ENCODE measurements at places on chromosomes 2 and 18.

GRCh38 chr18:647304-647703 lies 10.1 kb upstream of the TYMS start:
- DNase-seq = no peak

- no peak for DNase-seq
Observed at GRCh38 chr2:201111096-201111495, 4.9 kb upstream of the CFLAR start.

DNA sequence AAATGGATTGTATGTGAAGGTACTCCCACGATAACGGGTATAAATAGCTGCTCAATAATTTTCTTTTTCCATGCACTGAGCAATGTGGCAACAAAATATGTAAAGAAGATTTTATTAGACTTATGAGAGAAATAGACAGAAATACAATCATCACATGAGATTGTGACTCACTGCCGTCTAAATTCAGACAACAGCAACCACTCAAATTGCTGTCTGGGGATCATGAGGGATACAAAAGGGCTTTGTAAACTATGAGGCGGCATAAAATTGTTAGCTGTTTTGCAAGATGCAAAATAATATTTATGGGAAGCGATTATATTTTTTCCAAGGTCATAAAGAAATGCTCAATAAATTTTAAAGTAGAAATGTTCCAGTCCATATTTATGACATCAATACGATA lies 259.1 kb upstream of the AGAP1 start:
- DNase-seq = no peak

- DNase-seq = no peak
Observed at GRCh38 chr2:25551316-25551715, 122.1 kb downstream of the DTNB start.

GRCh38 chr2:38835015-38835601 lies 40.6 kb downstream of the DHX57 start:
- no peak for DNase-seq

Measured in LoVo (cell line).